ENCODE measurements at places on chromosomes 7 and 10. TPM values are rescaled to one million over a fixed set of nuclear protein-coding genes. Genes with fewer than 3 reads are reported as not detected.

Gene OR6B1
- not detected for polyA plus RNA-seq

Gene CYP2C9
- polyA plus RNA-seq, result not detected

Gene GIMAP6
- 16.1 TPM for polyA plus RNA-seq

GRCh38 chr10:95784279-95784913 lies 28.4 kb downstream of the ENTPD1 start:
- DNase-seq, result no peak

- DNase-seq, result no peak
These were observed 61.0 kb downstream of the GALNT11 start for GRCh38 chr7:152086513-152086912.

DNA sequence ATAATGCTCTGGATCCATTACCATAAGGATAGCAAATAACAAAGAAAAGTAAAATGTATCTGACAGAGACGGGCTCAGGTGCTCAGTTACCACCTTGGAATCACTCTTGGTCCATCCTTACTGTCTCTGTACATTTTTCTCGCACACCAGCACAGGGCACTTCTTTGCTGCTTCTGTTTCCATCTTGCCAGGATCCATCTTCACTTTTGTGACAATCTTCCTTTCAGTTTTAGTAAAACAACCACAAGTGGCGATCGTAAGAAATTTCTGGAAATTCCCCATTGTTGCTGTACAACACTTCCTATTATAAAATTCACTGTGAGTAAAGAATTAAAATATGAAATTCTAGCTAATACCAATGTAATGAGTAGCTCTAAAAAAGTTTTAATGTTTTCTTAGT lies 695.5 kb downstream of the GRM8 start:
- DNase-seq, result no peak

- DNase-seq, result no peak
These were observed 308.5 kb upstream of the NFE2L3 start for GRCh38 chr7:25843467-25843866.

Measured in muscle of arm (tissue), 14 donors.